Activated naive CD4-positive, alpha-beta T cell (primary cell): ENCODE measurements at places on chromosomes 16 and 17.

- no peak for DNase-seq
Observed at GRCh38 chr16:67534431-67534830, 5.8 kb downstream of the RIPOR1 start.

DNA sequence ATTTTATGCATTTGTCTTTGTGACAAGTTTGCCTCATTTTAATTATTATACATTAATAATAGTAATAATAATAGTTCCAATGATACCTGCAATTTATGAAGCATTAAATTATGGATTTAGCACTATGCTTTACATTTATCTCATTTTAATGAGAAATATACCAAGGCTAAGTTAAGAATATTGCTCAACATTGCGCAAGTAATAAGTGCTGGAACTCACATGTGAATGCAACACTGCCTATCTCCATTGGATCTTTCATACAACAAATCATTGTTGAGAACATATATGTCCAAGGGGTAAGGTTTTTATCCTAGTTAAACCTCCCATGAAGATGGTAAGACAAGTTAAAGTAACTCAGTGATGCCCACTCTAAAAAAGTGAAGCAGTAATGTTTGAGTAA is 703.7 kb upstream of the SOX9 start:
- no peak for DNase-seq

GRCh38 chr17:79741751-79742588 is 11.2 kb downstream of the ENPP7 start:
- DNase-seq: peak; percentile 46

GRCh38 chr16:85436636-85437165 is 176.4 kb upstream of the GSE1 start:
- no peak for DNase-seq

- no peak for DNase-seq
Observed at GRCh38 chr16:3698941-3699340, 18.4 kb downstream of the TRAP1 start.

DNA sequence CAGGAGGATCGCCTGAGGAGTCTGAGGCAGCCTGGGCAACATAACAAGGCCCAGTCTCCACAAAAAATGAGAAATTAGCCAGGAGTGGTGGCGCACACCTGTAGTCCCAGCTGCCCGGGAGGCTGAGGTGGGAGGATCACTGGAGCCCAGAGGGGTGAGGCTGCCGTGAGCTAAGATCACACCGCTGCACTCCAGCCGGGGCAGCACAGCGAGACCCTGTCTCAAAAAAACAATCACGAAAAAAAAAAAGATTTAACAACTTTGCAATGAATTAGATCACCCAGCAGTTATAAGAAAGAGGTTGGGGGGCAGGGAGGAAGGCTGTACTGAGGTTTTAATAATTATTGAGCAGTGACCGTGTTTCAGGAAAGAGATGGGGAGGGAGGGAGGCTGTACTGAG is 49.4 kb downstream of the RPH3AL start:
- DNase-seq: no peak

- DNase-seq: peak; percentile 89
Observed at GRCh38 chr17:17476865-17477467, at the start of gene MED9. MED9 (plus strand) TSS chr17:17477000; CDS start chr17:17477042, 42 bp downstream.

DNA sequence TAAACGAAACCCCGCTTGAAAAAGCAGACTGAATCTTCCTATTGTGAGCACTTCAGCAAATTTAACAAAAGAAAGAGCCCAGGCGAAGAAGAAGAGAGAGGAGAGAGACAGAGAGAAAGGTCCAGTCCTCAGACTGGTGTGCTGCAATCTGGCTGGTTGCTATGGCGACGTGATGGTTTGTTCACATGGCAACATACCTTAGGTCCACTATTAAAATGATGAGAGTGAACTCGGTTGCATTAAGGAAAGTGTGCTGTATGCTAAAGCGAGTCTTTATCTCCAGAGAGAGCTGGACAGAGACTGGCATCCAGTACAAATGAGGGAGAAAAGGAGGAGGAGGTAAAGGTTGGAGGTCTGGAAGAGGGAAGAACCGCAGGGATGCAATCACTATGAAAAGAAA is 271.8 kb upstream of the ZFHX3 start:
- DNase-seq: no peak

DNA sequence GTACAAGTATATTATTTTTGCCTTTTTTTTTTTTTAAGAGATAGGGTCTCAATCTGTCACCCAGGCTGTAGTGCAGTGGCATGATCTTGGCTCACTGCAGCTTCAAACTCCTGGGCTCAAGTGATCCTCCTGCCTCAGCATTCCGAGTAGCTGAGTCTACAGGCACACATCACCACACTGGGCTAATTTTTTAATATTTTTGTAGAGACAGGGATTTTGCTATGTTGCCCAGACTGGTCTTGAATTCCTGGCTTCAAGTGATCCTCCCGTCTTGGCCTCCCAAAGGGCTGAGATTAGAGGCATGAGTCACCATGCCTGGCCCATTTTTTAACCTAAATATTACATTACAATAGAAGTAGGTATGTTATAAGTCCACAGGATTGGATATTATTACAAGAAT is 3.2 kb downstream of the TERB1 start:
- no peak for DNase-seq

GRCh38 chr17:50264263-50265113 is 9.8 kb upstream of the TMEM92 start:
- DNase-seq: no peak

DNA sequence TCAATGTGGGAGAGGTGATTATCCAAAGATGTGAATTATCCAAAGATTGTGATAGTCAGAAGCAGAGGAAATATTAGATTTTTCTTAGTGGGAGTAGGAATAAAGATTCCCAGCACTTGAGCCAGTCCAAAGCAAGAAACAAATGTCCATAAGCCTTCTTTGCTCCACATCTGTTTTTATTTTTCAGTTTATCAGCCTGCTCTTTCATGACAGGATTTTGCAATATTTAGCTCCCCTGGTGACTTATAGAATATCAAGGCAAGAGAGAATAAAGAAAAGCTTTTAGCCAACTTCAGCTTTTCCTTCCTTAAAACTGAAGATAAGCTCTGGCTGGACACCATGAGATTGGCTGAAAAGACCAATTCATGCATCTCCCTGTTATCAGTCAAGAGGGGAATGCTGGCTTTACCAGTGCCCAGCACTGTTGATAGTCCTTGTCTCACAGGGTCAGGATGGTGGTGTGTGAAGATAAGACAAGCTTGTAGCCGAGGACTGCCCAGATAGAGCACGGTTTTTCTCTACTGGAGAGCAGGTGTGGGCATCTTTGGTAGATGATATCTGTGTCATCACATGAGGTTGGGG is 706.5 kb downstream of the KCNJ2 start:
- no peak for DNase-seq

DNA sequence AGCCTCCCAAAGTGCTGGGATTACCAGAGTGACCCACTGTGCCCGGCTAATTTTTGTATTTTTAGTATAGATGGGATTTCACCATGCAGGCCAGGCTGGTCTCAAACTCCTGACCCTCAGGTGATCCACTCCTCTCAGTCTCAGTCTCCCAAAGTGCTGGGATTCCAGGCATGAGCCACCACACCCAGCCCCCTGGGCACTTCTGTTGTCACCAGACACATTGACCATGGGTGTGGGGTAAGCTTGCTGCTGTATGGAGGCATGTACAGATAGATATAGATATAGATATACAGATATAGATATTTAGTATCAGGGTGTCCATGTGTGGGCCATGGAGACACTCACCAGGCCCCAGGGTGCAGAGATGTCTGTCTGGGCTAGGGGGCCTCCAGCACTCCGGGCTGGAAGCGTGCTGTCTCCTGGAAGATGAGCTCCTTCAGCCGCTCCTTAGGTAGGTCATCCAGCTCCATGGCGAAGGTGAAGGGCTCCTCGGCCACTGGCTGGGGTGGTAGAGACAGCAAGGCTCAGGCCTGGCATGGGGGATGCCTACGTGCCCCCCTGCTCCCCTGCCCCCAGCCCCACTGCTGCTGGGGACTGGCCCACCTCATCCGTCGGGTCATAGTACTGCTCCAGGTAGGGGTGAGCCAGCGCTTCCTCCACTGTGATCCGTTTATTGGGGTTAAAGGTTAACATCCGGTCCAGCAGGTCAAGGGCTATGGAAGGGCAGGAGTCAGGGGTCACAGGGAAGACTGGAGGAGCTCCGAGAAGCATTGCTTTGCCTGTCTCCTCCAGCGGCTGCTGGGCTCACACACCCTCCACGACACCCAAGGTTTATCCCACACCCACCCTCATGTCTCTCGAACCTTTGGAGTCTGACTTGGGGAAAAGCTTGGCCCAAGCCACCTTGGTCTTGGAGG is 3.2 kb upstream of the GDPD3 start:
- no peak for DNase-seq

GRCh38 chr16:89412811-89413210 is 77.5 kb downstream of the ANKRD11 start:
- DNase-seq: no peak

DNA sequence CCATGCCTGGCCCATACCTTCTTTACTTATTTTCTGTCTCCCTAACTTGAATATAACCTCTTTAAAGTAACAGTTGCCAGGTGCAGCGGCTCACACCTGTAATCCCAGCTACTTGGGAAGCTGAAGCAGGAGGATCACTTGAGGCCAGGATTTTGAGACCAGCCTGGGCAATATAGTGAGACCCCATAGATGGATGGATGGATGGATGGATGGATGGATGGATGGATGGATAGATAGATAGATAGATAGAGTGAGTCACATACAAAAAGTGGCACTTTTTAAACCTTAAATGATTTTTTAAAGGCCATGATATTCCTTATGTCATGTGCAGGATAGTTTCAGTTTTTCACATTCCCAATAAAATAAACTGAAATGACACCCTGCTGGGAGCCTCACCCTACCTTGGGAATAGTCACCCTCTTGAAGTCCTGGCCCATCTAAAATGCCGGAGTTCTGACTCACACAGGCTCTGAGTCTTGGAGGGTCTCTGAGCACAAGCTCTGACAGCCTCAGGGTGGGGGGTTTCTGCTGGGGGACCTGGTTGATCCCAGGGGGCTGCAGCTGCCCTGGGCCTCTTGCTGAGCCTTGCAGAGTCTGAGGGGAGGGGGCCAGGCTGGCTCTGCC is 26.2 kb downstream of the CPNE2 start:
- DNase-seq: no peak

GRCh38 chr16:67860589-67861398 is 12.1 kb upstream of the EDC4 start:
- DNase-seq: no peak

GRCh38 chr16:84593825-84594724 is 23.8 kb downstream of the COTL1 start:
- peak; percentile 66 for DNase-seq

DNA sequence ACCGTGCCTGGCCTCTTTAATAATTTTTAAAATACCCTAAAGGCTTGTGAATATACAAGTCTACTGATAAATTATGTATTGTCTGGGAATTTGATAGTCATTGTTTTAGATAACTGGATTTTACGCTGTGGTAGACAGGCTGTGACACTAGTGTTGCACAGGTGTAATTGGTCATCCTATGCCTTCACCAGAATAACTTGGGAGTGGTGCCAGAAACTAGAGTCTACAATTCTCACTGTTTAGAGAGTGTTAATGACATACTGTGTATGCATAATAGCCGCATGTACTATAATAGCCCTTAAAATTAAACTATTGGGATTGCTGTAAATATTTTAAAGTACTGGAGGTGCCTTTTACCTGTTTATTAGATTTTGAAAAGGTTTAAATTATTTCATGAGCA is 11.4 kb downstream of the CNEP1R1 start:
- no peak for DNase-seq

GRCh38 chr17:1829216-1829591 is 498 bp downstream of the SMYD4 start:
- DNase-seq: no peak

GRCh38 chr16:50011707-50012106 is 13.3 kb upstream of the CNEP1R1 start:
- DNase-seq: no peak

DNA sequence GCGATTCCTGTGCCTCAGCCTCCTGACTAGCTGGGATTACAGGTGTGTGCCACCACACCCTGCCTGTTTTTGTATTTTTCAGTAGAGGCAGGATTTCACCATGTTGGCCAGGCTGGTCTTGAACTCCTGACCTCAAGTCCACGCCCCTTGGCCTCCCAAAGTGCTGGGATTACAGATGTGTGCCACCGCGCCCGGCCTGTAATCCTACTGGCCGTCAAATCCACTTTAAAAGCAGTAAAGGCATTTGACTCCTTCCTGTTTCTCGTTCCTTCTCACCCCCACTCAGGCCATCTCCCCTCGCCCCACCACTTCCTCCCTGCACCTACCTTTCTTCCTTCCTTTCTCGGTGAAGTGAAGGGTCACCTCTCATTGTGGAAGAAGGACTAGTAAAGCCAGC is 69.4 kb upstream of the CREBBP start:
- DNase-seq: no peak

DNA sequence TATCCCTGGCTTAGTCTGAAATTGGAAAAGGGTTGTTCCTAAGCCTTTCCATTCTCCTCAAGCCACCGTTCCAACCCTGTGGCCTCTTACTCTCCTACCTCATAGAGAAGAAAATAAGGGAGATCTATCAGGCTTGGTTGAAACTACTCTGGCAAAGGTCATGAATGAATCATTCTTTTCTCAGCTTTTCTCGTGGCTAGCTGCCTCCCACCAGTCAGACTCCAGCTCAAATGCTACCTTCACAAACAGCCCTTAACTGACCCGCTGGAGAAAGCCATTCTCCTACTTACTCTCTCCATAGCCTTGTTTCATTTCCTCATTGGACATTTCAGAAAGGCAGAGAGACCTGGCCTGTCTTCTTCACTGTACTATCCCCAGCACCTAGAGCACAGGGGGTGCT is 8.9 kb downstream of the MYH10 start:
- no peak for DNase-seq

DNA sequence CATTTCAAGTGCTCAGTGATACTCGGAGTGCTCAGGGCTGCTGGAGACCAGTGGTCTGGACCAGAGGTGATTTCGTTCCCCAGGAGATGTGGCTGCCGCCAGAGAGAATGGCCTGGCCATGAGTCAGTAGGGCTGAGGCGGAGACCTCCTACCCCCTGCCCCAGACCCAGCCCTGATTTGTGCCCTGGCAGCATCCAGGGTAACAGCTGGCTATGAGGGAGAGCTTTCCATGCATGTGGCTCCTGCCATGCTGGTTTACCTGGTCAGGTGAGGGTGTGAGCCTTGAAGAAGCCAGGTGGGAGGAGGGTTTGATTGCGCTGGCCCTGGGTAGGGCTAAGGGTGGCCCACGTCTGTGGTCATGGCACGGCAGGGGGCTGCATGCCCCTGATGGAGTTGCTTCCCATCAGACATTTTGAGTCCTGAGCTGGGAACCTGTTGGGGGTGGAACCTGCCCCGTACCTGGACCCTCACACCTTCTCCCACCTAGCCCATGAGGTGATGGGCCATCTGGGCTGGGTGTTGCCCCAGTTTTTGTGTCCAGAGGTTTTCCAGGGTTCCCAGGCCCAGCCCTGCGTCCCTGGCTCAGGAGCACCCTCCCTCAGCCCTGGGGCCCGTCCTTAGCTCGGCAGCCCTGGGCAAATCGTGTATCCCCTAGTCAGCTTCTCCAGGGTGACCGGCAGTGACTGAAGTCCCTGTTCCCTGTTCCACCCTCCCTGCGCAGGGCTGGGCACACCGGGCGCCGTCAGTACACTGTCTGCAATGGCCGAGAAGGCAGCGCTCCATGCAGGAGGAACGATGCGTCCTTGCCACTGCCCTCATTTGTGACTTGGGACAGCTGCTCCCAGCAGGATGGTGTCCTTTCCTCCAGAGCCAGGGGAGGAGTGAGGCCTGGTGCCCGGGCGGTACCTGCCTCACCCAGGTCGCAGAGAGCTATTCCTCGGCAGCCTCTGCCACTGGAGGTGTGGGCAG is 9.0 kb upstream of the CSNK1D start:
- no peak for DNase-seq
